ENCODE measurements at places on chromosomes 7 and 10.

DNA sequence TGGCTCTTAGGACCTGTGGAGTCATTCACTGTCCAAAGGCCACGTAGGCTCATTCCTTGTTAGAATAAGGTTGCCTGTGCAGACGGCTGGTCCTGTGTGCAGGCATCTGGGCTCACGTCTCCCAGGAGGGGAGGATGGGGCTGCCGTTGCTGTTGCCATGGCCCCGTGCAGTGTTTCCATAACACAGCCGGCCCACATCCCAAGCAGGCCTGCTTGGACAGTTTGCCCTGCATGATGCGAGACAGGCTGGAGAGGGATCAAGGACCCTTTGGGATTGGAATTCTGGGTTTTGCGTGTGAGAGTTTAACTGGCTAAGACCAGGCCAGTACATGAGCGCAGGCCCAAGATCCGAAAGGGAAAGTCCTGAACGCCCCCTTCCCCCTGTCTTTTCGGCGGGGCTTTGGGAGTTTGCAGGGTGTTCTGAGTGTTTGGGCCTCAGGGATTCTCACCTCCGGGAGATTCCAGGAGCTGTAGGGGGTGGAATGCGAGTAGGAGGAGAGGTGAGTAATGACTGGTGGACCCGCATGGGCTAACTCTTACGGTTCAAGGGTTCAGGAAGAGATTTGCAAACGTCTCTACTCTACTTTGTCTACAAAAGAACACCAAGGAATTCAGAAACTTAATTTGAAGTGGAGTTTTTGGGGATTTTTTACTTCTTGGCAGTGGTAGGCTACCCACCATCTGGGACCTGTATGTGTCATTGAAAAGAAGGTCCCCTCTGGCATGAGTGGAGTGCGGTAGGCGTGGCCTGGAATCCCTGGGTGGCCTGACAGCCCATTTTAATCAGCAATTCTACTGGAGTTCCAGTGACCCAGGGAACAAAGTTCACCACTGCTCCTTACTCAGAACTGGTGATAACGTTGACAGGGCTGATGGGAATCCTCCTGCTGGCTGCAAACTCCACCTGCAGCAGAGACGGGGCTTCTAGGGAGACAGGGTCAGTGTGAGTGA is 125.4 kb downstream of the ITIH5 start:
- DNase-seq, result no peak

DNA sequence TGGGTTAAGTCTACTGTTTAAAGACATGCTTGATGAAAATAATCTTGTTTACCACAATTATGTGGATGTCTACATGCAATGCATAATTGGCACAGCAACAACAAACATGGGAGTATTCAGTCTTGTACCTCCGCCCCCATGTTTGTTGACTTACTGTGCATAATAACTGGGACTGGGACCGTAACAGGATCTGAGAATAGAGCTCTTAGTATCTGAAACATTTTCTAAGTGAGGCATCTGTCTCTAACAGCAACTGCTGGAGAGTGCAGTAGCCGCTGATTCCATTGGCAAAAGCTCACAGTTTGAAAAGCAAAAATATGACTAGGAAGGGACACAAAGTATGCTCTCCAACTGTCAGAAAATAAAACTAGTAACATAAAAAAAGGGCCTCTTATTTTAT is 61.6 kb downstream of the ENO4 start:
- no peak for DNase-seq

GRCh38 chr7:16114633-16115032 is 306.7 kb downstream of the CRPPA start:
- no peak for DNase-seq

DNA sequence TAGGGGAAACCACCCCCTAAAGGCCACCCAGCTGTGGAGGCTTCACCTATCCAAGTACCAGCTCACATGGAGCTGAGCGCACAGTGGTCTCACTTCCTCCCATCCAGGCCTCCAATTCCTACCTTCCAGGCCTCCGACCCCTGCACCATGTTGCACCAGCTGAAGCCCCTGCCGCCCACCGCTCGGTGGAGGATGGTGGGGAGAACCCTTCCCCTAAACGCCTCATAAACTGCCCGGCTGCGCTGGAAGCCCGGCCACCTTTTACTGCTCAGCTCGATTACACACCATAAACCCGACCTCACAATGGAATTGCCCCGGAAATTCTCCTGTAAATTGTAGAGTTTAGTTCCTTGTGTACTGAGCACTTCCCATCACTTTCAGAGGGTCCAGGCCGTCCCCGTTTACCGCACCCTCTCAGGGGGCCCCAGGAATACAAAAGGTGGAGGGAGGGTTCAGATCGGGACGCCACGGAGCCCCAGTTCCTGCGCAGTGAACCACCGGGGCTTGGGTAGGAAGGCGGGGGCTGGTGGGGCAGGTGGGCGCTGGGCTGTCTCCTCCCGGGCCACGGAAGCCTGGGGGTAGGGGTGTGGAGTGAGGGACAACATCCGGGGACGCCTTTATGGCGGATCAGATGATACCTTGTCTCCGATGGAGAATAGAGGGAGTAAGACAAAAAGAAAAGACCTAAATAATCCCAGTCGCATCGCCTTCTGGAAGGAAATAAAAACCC is 1.4 kb upstream of the HOXA7 start:
- DNase-seq, result no peak

DNA sequence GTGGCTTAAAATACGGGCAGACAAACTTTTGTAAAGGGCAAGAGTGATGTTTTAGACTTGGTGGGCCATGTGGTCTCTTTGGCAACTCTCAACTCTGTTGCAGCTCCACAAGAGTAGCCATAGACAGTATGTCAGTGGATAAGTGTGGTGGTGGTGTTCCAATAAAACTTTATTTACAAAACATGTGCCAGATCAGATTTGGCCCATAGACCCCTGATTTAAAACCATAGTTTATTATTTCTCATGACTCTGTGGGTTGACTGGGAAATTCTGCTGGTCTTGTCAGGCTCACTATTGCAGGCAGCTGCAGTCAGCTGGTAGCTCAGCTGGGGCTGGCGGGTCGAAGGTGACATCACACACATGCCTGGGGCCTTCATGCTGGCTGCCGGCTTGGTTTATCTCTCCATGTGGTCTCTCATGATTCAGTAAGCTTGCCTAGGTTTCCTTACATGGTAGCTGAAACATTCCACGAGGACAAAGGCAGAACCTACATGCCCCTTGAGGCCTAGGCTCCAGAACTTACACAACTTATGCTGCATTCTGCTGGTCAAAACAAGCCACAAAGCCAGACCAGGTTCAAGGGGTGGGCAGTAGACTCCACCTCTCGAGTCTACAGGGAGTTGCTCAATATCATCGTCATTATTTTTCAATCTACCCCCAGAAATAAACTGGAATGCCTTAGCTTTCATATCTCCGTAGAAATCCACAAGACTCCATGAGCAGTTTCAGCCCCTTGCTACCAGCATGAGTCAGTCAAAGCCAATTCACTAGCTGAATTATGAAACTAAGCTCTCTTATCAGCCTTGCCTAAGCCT is 245.7 kb downstream of the WDR11 start:
- no peak for DNase-seq

- peak; percentile 61 for DNase-seq
These were observed 143.0 kb upstream of the HDAC9 start for GRCh38 chr7:18352339-18353255.

- no peak for DNase-seq
These were observed 279.8 kb downstream of the SEC23IP start for GRCh38 chr10:120172356-120172755.

DNA sequence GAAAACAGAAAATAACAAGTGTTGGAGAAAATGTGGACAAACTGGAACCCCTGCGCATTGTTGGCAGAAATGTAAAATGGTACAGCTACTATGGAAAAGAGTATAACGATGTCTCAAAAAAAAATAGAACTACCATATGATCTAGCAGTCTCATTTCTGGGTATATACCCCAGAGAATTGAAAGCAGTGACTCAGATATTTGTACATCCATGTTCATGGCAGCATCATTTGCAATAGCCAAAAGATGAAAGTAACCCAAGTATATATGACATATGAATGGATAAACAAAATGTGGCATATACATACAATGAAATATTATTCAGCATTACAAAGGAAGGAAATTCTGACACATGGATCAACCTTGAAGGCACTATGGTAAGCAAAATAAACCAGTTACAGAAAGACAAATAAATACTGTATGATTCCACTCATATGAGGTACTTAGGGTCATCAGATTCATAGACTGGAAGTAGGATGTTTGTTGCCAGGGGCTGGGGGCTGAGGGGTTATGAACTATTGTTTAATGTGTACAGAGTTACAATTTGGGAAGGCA is 4.9 kb downstream of the NRCAM start:
- DNase-seq, result no peak

DNA sequence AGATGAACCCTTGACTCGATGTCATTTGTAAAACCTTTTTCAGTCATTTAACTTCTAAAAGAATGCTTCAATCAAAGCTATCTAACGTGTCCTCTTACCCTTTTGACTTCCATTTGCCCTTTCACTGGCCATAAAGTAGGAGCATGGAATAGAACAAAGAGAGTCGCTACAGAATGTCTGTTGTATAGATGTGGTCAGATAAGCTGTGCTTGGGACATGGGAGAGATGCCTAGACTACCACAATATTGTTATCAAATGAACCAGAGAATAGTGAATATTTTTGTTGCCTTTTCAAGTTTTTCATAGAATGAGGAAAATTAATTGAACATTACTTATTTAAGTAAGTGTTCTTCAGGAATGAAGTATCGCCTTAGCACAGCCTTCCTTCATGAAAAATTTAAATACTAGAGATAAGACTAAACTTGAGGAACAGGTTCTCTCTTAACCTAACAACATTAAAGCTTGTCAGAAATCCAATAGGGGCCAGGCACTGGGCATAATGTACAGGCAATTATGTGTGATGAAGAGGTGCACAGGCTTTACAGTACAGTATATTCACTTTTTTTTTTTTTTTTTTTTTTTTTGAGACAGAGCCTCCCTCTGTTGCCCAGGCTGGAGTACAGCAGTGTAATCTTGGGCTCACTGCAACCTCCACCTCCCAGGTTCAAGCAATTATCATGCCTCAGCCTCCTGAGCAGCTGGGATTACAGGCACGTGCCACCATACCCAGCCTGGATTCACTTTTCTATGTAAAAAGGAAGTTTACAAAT is 7.5 kb upstream of the KMT2E start:
- no peak for DNase-seq

GRCh38 chr10:36183056-36183455 is 541.0 kb upstream of the FZD8 start:
- DNase-seq, result no peak

- no peak for DNase-seq
These were observed 4.4 kb downstream of the RNF216 start for GRCh38 chr7:5776894-5777660.

DNA sequence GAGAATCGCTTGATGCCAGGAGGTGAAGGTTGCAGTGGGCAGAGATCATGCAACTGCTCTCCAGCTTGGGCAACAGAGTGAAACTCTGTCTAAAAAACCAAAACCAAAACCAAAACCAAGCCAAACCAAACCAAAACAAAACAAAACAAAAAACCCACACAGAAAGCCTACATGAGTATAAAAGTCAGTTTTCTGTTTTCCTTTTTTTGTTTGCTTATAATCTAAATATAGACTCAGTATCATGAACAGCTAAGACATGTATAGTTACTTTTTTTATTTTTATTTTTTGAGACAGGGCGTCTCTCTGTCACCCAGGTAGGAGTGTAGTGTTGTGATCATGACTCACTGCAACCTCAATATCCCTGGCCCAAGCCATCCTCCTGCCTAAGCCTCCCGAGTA is 16.8 kb upstream of the MTPN start:
- no peak for DNase-seq

GRCh38 chr7:44967571-44968446 is 11.0 kb downstream of the MYO1G start:
- no peak for DNase-seq

Data from NCI-H345 (cell line).